ENCODE measurements at places on chromosomes 3 and 15.

DNA sequence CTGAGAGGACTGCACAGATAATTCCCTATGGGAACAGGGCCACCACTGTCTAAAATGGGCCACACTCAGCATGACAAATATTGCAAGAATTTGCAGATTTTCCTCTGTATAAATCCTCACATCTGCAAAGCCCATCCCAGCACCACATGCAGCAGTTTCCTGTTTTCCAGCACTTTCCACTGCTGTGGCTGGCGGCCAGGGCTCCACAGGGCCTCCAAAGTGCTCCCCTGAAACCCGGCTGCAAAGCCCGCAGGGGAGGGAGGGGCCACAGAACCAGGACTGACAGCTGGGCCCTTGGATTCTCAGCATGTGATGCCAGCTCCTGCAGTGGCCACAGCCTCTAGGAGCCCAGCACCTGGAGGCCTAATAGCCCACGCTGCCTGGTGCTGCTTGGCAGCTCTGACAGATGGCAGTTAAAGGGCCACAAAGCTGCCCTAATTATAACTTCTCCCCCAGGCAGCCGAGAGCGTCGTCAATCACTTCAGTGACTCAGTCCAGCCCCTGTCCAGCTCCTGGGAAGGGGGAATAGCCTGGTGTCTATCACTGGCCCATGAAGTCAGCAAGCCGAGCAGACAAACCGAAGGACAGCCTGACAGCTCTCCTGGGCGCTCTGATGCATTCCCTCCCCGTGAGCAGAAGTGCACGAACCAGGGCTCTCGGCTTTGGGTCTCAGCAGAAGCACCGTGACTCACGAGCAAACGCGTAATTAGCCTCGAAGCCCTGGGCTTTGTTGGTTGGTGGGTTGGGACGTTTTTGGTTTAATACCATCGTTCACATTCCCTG, 4.7 kb downstream of the LRRC15 start:
- no peak for DNase-seq

DNA sequence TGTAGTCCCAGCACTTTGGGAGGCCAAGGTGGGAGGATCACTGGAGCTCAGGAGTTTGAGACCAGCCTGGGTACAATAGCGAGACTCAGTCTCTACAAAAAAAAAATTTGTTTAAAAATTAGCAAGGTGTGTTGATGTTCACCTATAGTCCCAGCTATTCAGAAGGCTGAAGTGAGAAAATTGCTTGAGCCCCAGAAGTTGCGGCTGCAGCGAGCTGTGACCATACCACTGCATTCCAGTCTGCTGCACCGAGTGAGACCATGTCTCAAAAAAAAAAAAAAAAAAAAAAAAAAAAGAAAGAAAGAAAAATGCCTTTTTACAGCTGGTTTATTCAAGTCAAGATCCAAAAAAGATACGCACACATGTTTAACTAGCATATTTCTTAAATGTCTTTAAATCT, 17.0 kb upstream of the MUC20 start:
- no peak for DNase-seq

DNA sequence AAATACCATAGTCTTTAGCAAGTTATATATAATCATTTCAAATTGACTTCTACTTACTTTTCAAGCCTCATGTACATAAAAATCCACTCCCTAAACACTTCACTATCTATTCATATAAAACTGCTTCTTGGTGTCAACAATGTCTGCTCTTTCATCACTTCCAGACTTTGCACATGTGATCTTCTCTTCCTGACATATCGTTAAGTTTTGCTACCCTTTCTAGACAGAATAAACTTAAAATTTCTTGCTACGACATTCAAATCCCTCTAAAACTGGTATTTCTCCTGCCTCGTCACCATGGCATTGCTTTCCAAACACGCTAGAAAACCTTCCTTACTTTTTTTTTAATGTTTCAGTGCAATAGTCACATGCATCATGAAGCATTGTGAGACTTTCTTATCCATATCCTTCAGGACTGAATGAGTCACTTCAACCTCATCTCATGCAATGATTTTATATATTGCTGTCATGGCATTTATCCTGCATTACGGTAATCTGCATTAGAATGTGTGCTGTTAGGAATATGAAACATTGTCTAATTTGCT, 122.8 kb downstream of the GMNC start:
- DNase-seq: no peak

DNA sequence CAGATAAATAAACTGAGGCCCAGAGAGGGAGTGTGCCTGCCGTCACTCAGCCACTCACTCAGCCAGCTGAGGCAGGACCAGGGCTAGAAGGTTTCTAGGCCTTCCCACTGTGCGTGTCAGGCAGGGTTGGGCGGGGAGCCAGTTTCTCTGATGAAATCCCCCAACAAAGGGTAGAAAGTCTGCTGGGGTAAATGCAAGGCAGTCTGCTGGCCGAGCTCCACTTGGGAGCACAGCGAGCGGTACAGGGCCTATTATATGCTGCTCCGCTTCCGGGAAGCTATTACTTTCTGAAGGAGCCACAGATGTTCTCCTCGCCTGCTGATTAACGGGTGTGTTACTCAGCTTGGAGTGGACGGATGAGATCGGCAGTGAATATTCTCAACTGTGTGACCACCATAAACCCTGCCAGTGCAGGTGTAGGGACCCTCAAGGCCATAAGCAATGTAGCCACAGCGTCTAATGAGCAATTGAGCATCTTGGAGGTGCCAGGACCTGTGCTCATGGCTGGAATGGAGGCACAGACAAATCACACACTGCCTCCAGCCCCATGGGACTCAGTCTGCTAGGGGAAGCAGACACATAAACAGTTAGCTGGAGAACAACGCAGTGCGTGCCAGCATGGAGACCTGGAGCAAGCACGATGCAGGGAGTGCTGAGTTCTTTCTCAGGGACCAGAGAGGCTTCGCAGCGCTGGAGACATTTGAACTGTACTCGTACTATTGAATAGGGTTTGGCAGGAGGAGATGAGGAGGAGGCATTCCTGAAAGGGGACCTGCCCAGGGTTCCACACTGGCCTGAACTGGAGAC, 42.1 kb downstream of the CORO2B start:
- no peak for DNase-seq

GRCh38 chr3:74709951-74710350, 95.5 kb upstream of the CNTN3 start:
- DNase-seq: no peak

DNA sequence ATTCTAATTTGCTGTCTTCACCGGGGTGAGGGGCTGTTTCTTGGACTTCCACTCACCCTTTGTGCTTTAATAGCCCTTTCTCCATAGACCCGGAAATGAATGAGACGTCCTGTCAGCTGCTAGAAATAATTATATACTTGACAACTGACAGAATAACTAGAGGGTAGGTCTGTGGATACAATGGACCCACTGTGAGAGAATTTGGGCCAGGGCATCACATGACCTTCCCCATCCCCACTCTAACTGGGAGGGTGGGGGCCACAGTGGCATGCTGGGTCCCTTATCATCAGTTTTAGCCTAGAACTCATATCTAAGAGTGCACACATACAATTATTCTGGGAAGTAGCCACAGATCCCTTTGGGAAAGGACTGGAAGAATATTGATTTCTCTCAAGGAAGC, 25.9 kb upstream of the MINAR1 start:
- DNase-seq: no peak

- DNase-seq: no peak
Observed at GRCh38 chr3:30502742-30503073, 103.7 kb upstream of the TGFBR2 start.

GRCh38 chr15:60223176-60223575, 174.6 kb downstream of the ANXA2 start:
- no peak for DNase-seq

GRCh38 chr3:171458071-171458863, 1.9 kb downstream of the TNIK start:
- DNase-seq: no peak

DNA sequence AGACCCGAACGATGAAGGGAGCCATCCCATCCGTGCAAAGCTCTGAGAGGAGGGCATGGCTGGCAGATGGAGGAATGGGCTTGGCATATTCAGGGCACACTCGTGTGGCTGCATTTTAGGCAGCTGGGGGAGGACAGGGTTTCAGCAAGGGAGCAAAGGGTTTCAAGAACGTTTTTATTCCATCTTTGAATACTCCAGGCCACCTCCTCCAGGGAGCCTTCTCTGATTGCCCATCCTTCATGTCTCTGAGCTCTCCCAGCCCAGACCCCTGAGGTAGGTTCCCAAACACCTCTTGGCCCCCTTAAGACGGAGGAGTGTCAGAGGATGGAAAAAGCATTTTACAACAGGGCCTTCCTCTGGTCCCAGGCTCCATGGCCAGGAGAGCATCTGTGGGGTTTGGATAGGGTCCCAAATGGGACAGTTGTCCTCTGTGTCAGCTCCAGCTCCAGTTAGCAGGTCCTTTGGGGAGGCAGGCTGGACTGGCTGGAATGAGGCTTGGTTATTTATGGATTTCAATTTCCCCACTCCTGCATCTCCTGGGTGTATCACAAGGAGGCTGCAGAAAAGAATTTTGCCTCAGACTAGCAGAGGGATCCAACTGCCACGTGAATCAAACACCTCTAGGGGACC, 17.7 kb upstream of the SLC6A1 start:
- no peak for DNase-seq

GRCh38 chr15:74631408-74631807, 15.8 kb downstream of the CLK3 start:
- no peak for DNase-seq

DNA sequence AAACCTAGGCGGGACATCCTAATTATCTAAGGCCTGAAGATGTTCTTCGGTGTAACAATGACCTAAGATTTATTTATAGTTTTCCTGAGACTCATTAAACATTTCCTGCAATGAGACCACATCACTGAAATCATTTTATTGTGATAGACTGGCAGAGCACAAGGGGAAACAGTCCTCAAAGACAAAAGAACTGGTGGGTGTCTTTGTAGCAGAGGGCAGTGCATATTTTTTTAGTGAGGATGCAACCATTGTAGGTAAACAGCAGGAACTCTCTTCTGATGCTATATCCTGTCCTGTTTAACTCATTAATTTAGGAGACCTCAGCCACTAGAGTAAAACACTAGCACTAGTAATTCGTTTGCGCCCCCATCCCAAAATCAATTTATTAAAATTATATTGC, 100.0 kb downstream of the MAGI1 start:
- DNase-seq: no peak

- no peak for DNase-seq
Observed at GRCh38 chr3:68256635-68257223, 602.3 kb upstream of the SUCLG2 start.

GRCh38 chr15:91572110-91572509, 281.4 kb upstream of the SLCO3A1 start:
- no peak for DNase-seq

GRCh38 chr3:69004138-69004537, 9.3 kb downstream of the EOGT start:
- DNase-seq: no peak

DNA sequence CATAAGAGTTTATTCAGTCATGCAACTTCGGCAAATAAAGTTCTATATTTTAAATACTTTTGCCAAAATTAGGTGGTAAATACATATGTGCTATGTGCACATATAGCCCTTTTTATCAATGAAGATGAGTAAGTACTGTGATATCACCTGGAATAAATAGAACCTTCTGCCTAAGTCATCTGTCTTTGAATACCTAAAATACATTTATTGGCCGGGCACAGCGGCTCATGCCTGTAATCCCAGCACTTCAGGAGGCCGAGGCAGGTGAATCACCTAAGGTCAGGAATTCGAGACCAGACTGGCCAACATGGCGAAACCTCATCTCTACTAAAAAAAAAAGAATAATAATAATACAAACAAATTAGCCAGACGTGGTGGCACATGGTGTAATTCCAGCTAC, 73.8 kb upstream of the FLNB start:
- no peak for DNase-seq

DNA sequence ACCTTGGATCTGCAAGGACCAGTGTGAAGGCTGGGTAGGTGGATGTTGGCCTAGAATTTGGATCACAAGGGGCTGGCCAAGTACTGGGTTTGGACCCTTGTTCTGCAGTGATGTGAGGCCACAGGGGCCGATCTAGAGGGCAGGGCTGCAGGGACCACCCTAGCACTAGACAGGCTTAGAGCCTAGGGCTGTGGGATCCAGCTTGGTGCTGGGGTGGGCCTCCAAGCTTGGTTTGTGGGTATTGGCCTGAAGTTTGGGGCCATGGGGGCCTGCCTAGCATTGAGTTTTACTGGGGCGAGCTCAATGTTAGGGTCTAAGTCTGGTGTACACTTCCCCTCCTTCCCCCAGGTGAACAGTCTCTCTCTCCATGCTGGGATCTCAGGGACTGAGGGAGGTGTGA, 36.5 kb downstream of the UBE3A start:
- DNase-seq: no peak

GRCh38 chr3:157633241-157633640, 130.0 kb upstream of the VEPH1 start:
- DNase-seq: no peak

GRCh38 chr3:65593780-65594752, 444.7 kb downstream of the MAGI1 start:
- no peak for DNase-seq

- DNase-seq: no peak
Observed at GRCh38 chr3:130929804-130930203, 35.9 kb downstream of the ATP2C1 start.

DNA sequence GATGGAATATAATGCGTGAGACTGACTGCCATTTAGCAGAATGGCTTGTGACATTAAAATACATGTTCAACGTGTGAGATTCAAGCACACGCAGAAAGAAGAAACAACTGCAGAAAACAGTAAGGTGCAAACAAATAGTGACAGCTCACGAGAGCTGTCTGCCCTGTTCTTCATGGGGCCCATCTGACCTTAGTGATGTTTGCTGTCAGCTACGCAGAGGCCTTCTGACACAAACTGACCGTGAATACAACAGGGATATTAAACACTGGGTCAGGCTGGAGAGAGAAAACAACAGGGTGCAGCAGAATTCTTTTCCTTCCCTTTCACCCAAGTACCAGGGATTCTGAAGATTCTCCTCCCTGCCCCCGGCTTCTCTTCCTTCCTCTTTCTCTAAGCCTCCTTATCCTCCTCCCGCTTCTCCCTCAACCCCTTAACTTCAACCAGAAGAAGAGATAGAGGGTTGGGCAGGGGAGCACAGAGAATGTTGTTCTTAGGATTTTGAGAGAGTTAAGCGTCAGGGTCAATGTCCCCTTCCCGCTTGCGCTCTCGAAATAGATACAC, 2.1 kb downstream of the TNFAIP8L3 start:
- no peak for DNase-seq

DNA sequence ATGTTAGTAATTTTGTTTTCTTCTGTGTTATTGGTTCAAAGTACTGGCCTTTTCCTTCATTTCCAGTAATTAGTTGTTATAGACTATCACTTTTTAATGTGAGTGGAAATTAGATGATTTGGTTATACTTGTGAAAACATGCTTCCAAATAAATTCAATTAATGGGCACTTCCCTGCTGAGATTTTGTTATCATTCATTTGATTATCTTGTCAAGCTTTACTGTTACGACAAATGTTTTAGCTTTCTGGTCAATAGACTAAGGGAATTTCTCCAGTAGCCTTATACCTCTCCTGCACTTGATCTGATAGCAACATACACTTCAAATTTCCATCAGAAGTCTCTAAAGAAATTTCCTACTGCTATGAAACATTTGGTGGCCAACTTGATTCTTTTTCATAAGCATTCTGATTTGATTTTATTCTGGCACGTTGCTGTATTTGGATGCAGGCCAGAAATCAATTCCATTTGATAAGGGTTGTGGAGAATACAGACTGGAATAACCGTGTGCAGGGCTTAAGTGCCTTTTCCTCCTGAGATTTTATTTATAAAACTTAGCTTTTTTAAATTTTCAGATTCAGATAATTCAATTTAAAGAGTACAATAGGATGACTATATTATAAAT, 573.8 kb upstream of the NAALADL2 start:
- DNase-seq: no peak

GRCh38 chr3:151203051-151203420, at the start of gene GPR171:
Gene GPR171, minus strand, starts transcription at chr3:151203216. Its CDS starts 3,830 bp downstream, at chr3:151199386.
- peak; percentile 46 for DNase-seq
